ENCODE measurements at places on chromosomes 2 and 18.

- DNase-seq, result no peak
Observed at GRCh38 chr18:77617694-77618093, 368.0 kb downstream of the GALR1 start.

GRCh38 chr2:208062961-208063360 is 37.6 kb upstream of the PLEKHM3 start:
- no peak for DNase-seq

DNA sequence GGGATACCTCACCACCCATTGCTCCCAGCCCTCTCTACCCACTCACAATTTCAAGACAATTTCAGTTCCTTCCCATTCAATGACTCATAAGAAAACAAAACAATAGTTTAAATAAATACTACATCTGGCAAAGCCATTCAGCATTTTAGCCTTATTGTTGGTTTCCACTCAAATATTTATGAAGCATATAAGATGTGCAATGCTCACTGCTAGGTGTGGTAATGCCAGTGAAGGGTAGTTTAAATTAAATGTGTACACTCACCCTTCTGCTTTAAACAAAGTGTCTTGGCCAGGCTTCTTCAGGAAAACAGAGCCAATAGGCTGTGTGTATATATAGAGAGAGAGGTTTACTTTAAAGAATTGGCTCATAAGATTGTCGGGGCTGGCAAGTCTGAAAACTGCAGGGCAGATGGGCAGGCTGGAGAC is 37.0 kb downstream of the INO80C start:
- no peak for DNase-seq

GRCh38 chr18:63970809-63971205 is 926 bp downstream of the SERPINB8 start:
- DNase-seq, result no peak

DNA sequence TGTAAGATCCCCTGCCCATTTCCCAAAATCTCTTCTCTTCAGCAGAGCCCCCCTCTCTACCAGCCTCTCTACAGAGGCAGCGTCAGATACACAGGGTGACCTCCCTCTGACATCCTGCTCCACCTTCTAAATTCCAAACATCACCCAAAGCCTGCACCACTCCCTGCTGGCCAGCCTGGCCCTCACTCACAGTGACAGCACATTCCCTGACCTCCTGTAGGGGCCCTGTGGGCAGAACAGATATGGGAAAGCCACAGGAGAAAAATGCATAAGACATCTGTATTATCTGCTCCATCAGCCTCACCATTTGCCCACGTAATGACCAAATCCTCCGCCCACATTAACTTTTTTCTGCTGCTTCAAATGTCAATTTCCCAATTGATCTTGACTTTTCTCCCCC is 40.6 kb downstream of the TRABD2A start:
- no peak for DNase-seq

GRCh38 chr2:103809415-103809814 is 1044.5 kb upstream of the POU3F3 start:
- DNase-seq, result no peak

DNA sequence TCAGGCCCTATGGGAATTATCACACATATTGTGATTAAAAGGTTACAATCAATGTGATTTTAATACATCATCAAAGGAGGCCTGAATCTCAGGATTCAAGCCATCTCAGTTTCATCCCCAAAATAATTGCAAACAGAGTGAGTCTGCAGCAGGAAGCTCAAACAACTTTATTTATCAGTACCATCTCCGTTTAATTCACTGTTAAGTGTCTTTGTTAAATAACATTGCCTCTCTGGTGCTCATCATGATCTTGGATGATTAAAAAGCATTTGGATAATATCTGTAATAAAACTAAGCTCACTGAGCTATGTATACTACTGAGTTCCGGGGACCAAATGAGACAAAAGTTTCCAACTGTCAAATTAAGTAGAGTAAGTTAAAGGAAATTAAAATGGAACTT is 817.8 kb upstream of the CNTNAP5 start:
- DNase-seq, result no peak

DNA sequence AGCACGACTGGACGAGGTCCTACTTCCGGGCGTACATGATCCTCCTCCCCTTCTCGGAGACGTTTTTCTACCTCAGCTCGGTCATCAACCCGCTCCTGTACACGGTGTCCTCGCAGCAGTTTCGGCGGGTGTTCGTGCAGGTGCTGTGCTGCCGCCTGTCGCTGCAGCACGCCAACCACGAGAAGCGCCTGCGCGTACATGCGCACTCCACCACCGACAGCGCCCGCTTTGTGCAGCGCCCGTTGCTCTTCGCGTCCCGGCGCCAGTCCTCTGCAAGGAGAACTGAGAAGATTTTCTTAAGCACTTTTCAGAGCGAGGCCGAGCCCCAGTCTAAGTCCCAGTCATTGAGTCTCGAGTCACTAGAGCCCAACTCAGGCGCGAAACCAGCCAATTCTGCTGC is 24.8 kb downstream of the LYPD1 start:
- no peak for DNase-seq

- no peak for DNase-seq
Observed at GRCh38 chr18:74356959-74357358, 41.3 kb downstream of the C18orf63 start.

- DNase-seq, result no peak
Observed at GRCh38 chr2:12335131-12335530, 381.6 kb upstream of the TRIB2 start.

GRCh38 chr18:46239549-46239948 is 135.4 kb downstream of the HAUS1 start:
- no peak for DNase-seq

DNA sequence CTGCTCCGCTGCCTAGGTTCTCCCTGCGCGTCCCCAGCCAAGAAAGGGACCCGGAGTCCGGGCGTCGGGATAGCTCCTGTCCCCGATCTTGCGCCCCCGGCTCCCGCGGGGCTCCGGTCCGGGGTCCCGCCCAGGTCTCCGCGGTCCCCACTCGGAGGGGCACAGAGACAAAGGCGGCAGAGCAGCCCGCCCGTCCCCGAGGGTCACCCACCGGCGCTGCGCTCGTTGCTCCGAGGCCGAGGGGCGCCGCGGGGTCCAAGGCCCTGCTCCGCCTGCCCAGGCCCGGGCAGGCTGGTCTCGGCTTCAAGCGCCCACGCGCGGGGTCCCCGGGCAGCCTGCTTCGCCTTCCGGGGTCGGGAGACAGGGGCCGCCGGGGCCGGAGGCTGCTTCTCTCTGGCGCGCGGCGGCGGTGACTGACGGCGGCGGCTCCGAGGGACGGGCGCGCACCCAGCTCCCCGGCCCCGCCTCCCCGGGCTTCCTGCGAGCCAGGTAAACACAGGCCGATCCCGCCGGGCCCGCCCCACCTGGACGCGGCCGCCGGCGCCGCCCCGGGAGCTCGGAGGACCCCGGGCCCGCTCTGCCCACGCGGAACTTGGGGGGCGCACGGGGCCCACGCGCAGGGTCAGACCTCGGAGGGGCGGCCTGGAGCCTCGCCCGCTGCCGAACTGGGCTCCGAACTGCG is at the start of gene MBP:
Gene MBP (minus strand): TSS at position 415 of the 682 bp plus-strand sequence. CDS start 27,522 bp downstream, outside the sequence.
- peak; percentile 71 for DNase-seq

DNA sequence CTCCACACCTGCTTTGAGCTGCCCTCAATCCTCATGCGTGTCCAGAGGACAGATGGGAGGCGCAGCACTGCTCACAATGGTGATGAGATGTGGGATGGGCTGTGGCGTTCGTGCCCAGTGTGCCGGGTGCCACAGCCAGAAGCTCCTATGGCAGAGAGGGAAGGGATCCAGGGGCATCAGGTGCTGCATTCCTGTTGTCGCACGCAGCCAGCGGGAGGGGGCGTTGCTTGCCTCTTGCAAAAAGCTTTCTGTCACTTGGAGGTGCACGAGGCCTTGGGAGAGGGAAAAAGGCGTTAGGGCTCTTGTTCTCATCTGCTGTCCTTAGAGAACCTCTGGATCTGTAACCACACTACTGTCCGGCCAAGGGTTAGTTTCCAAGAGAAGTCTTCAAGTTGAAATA is 29.2 kb upstream of the ALLC start:
- DNase-seq, result no peak

GRCh38 chr2:73004466-73004865 is 67.0 kb downstream of the SFXN5 start:
- no peak for DNase-seq

GRCh38 chr2:16252891-16253290 is 312.5 kb downstream of the MYCN start:
- DNase-seq, result no peak

DNA sequence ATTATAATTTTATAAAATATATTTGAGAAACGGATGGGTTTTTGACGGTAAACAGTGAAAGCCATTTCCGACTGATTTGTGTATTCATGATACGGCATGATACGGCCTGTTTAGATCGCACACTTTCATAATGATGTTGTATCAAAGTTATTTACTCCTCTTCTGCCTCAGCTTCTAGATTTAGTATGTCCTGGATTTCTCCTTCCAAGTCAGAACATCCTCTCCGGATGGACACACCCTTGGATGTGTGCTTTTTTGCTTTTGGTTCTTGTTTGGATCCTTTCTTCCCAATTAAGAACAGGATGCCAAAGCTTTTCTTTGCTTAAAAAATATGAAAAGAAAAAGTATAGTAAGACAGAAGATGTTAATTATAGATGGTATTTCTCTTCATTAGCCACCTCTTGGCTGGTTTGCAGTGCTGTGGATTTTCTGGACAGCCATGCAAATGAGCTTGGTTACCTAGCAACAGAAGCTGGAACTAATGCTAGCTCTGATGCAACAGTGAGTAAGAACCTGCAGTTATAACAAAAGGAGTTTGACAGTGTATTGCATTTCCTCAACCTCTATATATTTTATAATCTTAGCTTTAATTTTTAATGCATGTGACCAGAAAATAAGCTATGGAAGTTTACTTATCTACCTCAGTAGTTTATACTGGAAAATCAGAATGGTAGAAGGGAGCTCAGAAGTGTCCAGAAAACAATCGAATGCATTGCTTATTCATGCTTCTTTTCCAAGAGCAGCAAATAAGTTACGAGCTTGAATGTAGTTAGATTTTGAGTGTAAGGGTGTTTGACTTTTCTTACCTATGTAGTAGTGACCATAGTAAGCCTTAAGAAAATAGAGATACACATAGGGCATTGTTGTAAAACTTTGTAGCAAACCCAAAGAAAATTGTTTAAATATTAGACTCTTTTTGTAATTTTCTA is 27.9 kb downstream of the RMND5A start:
- DNase-seq, result no peak
